Fibroblast of the aortic adventitia (primary cell): ENCODE measurements at places on chromosomes 6 and 20. TPM values are rescaled to one million over a fixed set of nuclear protein-coding genes. Genes with fewer than 3 reads are reported as not detected.

DNA sequence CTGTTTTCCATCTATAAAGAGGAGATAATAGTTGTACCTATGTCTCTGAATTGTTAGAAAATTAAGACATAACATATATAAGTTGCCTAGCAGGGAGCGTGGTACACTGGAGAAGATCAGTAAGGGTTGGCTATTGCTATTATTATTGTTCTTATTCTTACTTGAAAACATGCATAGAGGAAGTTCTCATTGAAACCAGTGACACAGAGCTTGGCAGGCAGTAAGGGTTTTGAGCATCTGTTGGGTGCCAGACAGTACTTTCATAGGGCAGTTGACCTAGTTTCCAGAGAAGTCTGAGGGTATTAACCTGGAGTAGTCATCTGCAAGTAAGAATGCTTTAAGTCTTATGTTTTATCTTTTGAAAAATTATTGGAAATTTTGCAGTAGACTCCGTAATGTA is 13.3 kb upstream of the SGK1 start:
- no peak for DNase-seq

DNA sequence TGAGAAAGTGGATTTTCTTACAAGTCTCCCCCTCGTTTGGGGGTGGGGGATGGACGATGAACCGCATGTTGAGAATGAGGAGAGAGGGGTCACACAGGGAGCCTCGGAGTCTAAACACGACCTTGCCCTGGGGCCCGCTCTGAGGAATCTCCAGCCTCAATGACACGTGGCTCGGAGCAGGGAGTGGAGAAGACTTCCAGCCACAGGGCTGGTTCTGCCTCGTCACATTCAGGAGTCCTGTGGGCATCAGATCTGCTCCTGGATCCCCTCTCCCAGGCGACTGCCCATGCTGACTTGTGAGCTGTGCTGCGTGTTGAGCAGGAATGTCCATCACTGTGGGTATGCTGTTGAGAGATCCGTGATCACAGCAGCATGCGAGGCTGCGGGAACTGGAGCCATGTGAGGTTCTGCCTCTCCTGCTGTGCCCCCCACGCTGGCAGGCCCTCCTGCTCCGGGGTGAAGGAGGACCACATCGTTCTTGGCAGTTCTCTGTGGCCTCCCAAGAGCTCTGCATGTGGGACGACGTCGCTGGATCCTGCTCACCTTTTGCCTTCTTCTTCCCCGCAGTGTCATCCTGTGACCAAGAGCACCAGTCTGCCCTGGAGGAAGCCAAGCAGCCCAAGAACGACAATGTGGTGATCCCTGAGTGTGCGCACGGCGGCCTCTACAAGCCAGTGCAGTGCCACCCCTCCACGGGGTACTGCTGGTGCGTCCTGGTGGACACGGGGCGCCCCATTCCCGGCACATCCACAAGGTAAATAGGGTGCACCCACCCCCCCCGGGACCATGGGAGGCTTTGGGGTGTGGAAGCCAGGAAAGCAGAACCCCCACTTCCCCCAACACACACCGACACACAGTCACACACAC is 157.5 kb downstream of the SMOC2 start:
- DNase-seq = no peak

DNA sequence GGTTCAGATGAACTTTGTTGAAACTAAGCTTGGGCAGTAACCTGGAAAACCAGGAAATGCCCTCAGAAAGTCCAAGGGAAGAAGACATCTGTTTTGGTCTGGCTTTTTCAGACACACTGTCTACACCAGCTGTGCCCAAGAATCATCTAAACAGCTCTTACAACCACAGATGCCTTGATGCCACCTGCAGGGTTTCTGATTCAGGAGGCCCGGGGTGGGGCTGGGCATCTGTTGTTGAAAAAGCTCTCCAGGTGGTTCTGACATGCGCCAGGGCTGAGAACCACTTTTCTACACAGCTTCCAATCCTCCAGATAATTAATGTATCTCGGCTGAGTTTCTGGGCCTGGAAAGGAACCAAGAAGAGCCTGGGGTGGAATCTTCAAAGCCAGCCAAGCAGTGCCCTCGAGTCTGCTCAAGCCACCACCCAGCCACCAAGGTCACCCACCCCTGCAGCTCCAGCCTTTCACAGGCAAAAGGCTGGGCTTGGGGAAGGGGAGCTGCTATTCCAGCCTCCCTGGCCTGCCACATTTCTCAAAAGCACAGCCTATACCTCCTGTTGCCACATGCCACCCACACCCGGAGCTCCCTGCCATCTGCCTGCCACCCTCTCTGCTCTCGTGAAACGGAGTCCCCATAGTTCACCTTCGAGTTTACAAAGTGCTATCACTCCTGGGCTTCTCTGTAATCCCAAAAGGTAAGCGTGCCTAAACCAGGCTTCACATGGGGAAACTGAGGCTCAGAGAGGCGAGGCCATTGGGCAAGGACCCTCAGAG is 9.4 kb downstream of the MDGA1 start:
- DNase-seq = no peak

DNA sequence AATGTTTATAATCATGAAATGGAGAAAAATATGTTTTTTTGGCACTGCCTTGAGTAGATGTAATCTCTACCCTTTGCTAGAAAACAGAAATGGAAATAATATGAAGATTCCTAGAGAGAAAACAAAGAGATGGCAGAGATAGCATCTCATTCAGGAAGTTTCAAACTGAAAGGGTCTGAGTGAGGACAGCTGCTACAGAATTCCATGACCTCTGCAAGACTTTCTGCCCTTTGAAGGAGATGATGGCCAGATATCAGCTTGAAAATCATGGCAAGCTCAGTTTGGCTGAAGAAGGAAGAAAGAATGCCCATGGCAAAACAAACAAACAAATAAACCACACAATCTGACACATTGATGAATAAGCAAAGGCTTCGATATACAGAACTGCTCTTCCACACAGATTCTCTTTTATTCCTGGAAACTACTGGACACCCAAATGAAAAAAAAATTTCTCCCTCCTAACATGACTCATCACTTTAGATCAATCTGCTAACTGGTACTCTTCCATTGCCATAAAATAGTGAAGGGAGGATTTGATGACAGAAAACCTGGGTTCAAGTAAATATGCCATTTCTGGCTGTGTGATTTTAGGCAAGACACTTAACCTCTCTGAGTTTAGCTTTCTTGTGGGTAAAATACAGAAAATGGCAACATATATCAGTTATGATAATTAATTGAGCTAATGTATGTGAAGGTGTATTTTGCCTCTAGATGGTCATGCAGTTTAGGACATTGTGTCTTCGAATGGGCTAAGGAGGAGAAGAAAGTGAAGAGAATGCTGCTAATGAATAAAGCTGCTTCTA is 105.9 kb upstream of the SPACA1 start:
- DNase-seq = no peak

DNA sequence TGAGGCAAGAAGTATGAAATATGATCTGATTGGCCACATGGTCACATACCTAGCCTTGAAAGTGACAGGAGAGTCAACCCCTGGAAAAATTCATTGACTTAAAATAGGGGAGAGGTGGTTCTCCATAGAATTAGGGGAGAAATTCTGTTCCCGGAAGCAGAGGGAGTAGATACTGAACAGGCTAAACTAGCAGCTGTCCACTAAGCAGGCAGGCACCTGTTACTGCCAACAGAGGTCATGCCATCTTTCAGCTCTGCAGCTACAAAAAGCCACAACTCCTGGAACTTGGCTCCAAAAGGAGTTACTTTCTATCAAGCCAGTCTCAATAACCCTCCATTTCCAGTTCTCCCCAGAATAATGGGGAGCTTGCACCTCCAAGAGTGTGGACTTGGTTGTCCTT is 352.5 kb downstream of the MAFB start:
- no peak for DNase-seq

- DNase-seq = no peak
Measured at GRCh38 chr6:37061157-37061804, 55.8 kb downstream of the FGD2 start.

DNA sequence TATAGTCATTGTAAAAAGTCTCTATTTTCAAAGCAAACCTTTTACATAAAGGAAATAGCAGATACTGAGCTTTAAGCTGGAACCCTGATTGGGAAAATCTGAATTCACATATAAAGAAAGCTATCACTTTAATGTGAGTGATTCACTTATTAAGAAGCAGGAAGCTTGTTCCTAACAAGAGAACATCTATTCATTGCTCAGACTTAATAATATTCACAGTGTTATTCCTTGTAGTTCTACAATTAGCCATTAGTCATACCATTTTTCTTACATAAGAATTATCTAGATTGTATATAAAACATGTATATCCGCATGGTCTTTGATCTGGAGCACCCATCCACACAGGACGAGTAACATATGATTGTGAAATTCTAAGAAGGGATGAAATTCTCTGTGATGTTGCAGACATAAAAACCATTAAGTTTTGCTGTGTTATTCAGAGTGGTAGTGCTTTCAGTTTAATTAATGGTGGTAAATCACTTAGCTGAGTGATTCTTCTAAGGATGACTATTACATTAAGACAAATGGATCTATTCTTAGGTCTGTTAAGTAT is 71.1 kb upstream of the FOXQ1 start:
- DNase-seq = no peak

GRCh38 chr20:3043322-3043721 is at the start of gene GNRH2:
Gene GNRH2 (plus strand): TSS chr20:3043622. CDS start chr20:3044415, 793 bp downstream.
- DNase-seq = no peak

TTK gene
- total RNA-seq = 0.90 and 35.9 TPM in 2 replicates

WFDC5 gene
- total RNA-seq = not detected in 2 replicates

DZANK1 gene
- 0.99 and 1.5 TPM in 2 replicates for total RNA-seq

SLC17A2 gene
- total RNA-seq = 0.09 TPM in 1 of 2 replicates, not detected in the other

DEFB124 gene
- not detected in 2 replicates for total RNA-seq

PTPRK gene
- 27.1 and 70.2 TPM in 2 replicates for total RNA-seq

SLC44A4 gene
- 0.27 TPM in 1 of 2 replicates, not detected in the other for total RNA-seq

LTB gene
- not detected in 2 replicates for total RNA-seq
